MG63 (cell line): ENCODE measurements at places on chromosomes 5 and 9. TPM values are rescaled to one million over a fixed set of nuclear protein-coding genes. Genes with fewer than 3 reads are reported as not detected.

FBXO10 gene
- 0.84 and 4.3 TPM in 2 replicates for total RNA-seq

PDE8B gene
- 0.26 and 0.62 TPM in 2 replicates for total RNA-seq

F2RL1 gene
- 1.2 TPM in 2 replicates for total RNA-seq

MAP3K1 gene
- total RNA-seq = 8.8 and 9.3 TPM in 2 replicates

XRCC4 gene
- total RNA-seq = 17.3 and 23.5 TPM in 2 replicates

EDIL3 gene
- total RNA-seq = 3.0 and 4.7 TPM in 2 replicates

TTC39B gene
- total RNA-seq = 17.2 and 22.2 TPM in 2 replicates

ZCCHC10 gene
- 20.5 and 32.5 TPM in 2 replicates for total RNA-seq

MOB3B gene
- total RNA-seq = not detected in 2 replicates

SPINK1 gene
- not detected in 2 replicates for total RNA-seq

GRCh38 chr5:96721351-96721977, 59.3 kb downstream of the CAST start:
- peak; percentile 76 for DNase-seq

DNA sequence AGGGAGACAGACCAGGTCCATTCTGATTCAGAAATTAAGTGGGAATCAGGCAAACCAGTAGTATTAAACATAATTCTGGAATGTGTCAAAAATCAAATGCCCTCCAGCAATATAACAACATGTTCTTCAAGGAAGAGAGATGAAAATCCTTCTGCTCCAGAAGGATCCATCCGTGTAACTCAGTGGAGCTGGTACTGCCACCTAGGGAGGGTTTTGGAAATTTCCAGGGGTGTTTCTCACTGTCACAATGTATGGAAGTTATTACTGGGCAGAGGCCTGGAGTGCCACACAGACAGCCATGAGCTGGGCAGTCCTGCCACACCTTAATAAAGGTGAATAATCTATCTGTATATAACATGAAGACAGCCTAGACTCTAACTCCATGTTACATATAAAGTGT, 87.5 kb downstream of the TTLL11 start:
- peak; percentile 21 for DNase-seq

- no peak for DNase-seq
Observed at GRCh38 chr5:97499605-97500004, 316.6 kb upstream of the RIOK2 start.

DNA sequence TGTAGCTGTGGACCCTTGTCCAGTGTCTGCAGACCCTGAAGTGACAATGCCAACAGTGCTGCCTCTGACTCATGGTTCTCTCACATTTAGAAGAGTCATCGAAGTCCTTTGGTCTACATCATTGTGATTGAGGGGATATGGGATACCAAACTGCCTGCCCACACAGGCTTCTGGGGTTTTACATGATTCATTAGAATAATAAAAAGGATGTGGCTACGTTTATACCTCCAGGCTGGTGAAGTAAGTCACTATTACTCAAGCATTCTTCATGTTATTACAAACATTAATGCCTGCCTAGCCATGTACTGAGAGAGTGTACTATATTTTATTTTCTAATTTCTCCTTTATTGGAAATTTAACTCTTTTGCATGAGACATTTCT, 365.7 kb downstream of the SPATA31D1 start:
- peak; percentile 25 for DNase-seq

DNA sequence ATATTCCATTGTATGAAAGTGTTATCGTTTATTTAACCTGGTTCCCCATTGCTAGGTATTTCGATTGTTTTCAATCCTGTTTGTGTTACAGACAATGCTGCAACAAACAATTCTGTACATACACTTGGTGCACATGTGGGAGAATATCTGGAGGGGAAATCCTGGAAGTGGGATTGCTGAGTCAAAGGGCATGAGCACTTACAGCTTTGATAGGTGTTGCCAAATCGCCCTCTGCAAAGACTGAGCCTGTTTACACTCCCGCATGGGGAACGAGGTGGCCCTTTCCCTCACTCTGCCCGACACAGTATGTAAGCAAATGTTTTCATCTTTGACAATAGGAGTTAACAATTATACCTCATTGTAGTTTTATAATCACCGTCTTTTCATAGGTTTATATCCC, 66.2 kb downstream of the PDE6A start:
- no peak for DNase-seq

GRCh38 chr5:31730139-31730538, 91.2 kb downstream of the PDZD2 start:
- no peak for DNase-seq

- no peak for DNase-seq
Observed at GRCh38 chr9:36665387-36665786, 92.7 kb downstream of the MELK start.

DNA sequence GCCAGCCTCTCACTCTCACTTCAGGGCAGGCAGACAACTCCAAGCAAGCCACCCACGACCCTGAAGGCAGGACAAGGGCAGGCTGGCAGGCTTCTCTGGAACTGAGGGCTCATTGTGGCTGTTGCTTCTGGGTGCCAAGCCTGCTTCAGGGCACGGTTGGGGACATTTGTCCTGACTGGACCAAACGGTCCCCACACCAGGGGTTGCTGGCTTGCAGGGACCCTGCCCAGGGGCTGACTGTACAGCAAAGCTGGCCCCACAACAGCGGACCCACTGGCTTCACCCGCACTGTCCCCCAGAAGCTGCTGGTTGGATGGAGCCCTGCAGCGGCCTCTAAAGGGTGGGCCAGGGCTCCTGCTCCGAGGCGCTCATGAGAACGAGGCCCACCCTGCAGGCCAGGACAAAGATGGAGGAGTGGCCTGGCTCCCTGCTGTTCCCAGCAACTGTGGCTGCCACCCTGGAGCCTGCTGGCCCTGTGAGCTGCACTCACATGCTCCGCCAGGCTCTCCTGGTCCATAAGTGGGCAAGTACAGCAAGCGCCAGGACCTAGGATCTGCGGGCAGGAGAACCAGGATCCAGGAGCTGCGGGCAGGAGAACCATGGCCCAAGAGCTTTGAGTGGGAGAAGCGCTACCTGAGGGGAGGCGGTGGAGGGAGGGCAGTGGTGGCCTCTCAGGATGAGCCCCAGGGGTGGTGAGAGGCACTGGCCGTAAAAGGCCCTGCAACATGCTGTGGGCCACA, 34.4 kb upstream of the NSMF start:
- no peak for DNase-seq

DNA sequence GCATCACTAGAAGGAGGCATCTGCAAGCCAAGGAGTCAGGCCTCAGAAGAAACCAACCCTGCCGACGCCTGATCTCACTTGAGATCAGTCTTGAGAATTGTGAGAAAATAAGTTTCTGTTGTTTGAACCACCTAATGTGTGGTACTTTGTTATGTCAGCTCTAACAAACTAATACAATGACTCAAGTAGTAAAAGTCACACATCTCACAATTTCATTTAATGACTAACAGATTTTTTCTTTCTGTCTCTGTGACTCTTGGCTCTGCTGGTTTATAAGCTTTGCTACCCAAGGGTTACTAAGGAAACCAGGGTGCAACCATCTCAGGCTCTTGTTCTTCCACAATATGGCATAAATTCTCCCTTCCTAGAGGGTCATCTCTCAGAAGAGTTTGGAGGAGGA, 315.8 kb upstream of the GRAMD2B start:
- DNase-seq = no peak

DNA sequence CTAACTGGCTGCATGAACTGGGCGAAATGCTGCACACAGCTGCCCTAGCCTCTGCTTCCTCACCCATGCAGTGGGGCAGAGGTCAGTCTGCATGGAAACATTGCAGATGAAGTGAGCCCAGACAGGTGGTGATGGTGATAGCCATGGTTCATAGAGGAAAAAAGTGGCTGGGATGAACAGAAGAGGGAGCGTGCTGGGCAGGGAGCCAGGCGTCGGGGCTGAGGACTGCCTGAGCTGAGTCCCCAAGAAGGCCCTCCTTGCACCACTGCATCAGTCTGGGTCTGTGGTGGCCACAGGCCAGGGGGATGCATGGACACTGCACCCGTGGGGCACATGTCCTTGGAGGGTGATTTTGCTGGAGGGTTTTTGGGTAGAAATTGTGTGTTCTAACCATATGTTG, 80.5 kb downstream of the AMBP start:
- no peak for DNase-seq

- no peak for DNase-seq
Observed at GRCh38 chr5:54869691-54870090, 115.7 kb downstream of the ESM1 start.

- DNase-seq = no peak
Observed at GRCh38 chr5:136836093-136836492, 470.7 kb upstream of the TRPC7 start.

- no peak for DNase-seq
Observed at GRCh38 chr5:60232036-60232795, 338.7 kb upstream of the PDE4D start.

DNA sequence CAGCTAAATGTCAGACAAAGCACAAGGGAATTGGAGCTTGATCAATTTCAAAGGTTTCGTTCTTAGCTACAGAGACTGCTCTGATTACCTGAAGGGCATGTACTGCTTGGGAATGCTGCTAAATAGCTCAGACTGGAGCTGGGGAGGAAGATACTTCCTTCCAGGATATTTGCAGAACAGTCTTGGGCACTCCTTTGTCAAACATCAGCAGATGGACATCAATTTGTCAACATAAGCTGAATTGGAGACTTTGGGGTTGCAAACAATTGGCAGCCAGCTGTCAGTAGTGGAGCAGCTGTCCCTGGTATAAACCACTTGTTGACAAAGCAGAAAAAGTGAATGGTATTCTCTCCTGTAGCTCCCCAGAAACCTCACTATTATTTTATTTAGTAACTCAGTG, 182.0 kb downstream of the CCDC192 start:
- no peak for DNase-seq

DNA sequence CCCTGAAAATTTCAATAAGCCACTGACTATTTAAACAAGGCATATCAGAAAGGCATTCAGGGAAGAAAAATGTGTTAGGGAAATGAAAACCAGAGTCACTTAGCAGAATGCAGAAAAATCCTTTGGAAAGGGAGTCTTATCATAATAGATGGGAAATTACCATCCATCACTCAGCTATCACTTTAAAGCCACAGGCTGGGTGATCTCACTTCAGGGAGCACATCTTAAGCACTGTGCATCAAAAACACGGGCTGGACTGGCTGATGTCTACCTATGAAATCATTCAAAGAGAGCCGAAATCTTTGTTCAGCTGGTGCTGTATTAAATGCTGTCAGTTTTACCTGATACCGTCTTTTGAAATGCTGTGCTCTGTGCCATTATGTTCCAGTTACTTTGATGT, 73.5 kb downstream of the C9orf57 start:
- DNase-seq = no peak

DNA sequence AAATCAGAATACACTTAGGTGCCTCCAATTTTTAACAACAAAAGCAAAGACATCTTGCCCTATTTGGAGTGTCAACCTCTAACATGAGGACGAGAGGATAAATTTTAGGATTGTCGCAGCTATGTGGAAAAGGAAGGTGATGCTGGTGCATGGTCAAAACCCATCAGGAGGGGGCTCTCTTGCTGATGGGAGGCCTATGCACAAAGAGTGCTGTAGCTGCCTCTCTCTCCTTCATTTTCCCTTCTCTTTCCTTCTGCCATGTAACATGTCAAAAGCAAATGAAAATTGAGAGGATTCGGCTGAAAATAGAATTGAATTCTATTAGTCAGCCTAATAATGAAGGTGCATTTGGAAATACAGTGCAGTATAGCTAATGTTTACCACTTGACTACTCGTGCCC, 578.7 kb upstream of the ZNF462 start:
- DNase-seq = no peak

GRCh38 chr5:117093653-117094052, 519.0 kb upstream of the SEMA6A start:
- DNase-seq = no peak

DNA sequence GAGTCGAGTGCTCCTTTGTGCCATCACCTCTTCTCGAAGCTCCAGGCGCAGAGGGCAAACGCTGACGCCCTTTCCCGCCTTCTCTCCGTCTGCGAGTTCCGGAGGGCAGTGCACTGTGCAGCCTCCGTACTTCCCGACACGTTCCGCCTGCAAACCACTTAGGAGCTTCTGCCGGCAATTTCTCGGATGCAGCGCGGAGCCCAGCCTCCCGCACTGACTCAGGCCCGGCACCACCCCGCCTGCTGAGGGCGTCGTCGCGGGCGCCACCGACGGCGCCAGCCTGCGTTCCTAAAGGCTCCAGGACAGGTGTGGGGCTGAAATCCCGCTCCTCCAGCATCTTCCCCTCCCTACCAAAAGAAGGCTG, 9.3 kb upstream of the TRIM36 start:
- no peak for DNase-seq

DNA sequence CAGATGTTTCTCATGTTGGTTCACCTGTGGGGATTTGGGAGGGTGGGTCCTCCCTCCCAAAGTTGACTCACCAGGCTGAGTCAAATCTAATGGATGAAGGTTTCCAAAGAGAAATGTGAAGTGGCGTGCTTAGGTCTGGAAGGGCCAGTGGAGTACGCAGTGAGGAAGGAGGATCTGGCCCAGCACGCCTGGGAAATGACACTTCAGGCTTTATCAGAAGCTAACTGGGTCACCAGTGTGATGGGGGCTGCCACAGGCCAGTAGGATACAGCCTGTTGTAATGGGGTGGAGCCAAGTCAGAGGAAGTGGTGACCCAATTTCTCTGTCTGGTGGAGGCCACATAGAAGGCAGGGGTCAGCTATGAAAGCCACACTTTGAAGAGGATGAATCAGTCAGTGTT, 18.0 kb downstream of the POLR1E start:
- no peak for DNase-seq

GRCh38 chr9:20364959-20365358, 257.3 kb downstream of the MLLT3 start:
- no peak for DNase-seq

DNA sequence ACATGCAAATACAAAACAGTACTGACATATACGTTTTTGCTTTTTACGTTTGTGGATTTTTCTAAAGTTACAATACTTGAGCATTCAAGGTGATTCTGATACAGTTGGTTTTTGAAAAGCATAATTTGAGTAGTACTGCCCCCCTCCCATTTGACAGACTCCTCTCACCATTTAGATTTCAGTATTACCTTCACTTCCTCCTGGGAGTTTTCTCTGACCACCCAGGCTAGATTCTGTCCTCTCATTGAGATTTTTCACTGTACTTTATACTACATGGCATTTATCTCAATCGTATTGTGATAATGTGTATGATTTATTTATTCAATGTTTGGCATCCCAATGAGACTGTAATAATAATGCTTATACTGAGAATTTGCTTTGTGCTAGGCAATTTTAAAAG, 32.8 kb upstream of the SMAD5 start:
- no peak for DNase-seq

DNA sequence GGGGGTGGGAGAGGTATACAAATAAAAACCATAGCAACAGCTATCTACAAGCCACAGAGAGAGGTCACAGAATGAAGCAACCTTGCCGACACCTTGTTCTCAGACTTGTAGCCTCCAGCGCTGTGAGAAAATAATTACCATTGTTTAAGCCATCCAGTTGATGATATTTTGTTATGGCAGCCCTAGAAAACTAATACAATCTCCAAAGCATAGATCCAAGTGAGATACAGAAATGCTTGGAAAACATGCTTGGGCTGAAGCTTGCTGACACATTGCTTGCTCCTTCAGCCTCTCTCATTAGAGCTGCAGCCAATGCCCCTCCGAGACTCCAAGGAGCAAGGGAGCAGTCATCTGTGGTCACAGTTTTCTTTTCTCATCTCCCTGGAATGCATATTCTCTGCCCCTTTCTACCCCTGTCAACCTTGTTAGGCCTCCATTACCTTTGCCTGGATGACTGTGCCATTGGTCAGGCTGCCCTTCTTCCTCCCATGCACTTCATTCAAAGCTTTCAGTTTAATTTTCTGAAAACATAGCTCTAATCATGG, 401.4 kb upstream of the KLF4 start:
- peak; percentile 35 for DNase-seq
